ENCODE measurements at places on chromosomes 7 and 10.

- DNase-seq = no peak
Observed at GRCh38 chr7:70051726-70052125, 453.5 kb downstream of the AUTS2 start.

GRCh38 chr7:47007471-47007870, 574.4 kb downstream of the TNS3 start:
- DNase-seq = no peak

DNA sequence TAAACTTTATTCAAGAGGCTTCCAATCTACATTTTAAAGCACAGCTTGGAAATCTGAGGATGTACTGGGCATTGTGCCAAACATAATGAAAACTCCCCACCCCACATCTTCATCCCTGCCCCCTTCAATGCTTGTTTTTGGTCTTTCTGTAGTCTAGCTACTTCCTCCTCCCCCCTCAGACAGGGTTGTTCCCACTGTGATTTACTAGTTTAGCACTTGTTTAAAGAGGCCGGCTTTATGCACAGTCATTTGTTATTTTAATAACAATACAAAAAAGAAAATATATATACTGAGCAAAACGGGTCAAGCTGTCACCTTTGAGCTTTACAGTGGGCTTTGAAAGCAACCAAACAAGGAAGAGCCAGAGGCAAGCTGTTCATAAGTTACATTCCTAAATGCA, 132.6 kb downstream of the CHRM2 start:
- no peak for DNase-seq

DNA sequence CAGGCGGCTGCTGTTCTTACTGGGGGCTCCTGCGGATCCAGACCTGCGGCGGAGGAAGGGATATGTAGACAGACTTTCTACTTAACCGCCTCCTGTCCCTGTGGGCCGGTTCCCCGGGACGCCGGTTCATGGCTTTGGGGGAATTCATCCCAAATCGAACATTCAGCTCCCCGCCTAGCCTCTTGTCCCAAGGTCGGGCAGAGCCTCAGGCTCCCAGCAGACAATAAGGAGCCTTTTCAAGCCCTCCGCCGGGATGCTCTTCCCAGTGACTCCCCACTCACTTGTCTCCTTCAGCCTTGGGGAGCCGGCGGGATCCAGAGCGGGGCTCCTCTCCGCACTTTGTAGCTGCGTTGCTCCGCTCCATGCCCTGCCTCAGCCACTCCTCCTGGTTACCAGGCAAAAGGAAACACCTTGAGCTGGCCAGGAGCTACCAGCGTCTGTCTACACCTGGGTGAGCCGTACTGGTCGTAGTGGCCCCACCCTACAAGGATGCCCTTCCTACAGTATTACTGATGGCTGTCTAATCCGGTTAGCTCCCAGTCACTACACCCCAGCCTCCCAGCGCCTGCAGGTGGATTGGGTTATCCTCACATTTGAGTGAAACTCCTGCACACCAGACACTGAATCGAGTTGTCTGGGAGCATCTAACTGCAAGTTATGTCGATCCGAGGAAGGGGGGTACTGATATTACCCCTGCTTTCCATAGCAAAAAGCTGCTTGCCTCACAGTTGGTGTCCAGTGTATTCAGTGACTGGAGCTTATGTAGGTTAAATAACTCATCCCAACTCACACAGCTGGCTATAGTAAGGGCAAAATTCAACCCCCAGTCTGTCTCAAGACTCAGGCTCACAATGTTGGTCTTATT, at the start of gene C10orf95:
Gene C10orf95, minus strand, starts transcription at position 439 of the 865 bp plus-strand sequence. CDS start 450 bp downstream, outside the sequence.
- DNase-seq = no peak

DNA sequence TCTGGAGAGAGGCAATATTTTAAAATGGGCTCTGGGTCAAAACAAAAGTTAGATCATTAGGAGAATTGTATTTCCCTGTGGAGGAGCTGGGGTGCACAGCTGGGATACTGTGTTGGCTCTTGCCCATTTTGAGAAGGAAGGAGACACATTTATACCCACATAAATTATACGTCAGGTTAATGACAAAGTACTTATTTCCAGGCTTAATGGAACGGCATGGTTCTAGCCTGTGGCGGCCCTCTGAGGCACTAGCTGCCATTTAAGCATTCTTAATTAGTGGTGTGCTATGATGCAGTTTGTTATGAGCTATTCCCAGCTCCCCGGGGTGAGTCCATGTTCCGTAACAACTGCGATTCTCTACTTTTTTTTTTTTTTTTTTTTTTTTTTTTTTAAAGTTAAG, 193.5 kb downstream of the SEC23IP start:
- no peak for DNase-seq

DNA sequence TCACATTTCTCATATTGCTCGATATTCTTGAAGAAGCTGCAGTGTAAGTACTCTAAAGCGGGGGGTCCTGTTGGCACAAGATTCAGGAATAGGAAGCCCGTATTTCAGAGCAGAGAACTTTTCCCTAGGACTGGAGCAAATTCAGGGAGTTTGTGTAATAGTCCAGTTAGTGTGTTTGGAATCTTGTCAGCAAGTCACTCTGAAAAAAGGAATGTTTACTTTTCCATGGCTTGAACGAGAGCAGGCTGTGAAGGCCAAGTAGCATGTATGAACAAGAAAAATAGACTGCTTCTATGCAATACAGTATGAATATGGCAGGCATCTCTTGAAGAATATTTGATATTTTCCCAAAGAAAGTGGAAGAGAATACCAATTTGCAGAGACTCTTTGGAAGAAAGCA, 39.8 kb downstream of the CDC123 start:
- no peak for DNase-seq

DNA sequence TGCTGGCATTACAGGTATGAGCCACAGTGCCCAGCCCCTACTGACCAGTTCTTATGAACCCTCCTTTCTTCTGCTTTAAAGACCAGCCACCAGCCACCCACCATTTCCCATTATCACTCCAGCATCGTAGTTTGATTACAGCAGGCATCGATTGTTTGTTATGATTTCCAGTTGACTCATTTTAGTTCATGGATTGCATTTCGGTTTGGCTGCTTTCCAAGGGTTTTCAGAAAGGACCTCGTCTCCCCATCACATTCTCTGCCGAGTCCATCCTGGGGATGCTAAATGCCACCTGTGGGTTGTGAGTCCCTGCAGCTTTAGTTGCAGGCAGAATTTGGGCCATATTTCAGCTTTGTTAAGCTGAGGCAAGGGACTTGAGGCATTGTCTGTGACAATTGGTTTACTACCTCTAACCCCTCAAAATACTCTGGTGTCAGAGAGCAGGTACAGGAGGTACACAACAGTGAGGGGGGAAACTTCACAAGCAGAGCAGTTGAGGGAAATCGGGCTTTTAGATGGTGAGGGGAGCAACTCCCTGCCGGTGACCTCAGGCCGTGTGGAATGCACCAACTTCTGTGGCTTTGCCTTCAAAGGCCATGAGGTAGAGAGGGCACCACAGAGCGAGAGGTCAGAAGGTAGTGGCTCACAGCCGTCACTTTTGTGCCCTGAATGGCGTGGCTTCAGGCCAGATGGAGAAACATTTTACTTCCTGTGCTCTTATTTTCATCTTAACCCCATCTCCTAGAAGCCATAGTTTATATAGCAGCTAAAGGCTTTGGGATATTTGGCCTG, 203.8 kb downstream of the CCDC3 start:
- no peak for DNase-seq

- peak; percentile 18 for DNase-seq
Observed at GRCh38 chr10:120825878-120826769, 25.0 kb upstream of the WDR11 start.

DNA sequence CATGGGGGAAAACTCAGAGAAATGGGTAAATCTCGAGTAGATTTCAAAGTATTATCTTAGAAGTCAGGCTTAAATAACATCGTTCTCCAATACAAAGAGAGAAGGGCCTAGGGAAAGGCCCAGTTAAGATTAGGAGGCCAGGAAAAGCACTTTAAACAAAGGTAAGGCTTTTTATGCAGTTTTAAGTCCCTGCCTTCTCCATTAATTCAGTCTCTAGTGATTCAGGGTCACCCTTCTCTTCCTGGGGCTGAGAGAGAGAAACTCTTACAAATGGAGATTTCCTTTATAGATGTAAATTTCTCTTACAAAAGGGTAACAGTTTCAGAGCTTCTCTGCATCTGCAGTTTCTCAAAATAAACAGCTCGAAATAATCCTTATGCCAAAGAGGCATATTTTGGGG, 179.3 kb downstream of the HECW1 start:
- DNase-seq = no peak

- DNase-seq = no peak
Observed at GRCh38 chr10:58516119-58516518, 3.4 kb downstream of the BICC1 start.

- DNase-seq = no peak
Observed at GRCh38 chr7:67407392-67408071, 410.9 kb downstream of the TYW1 start.

DNA sequence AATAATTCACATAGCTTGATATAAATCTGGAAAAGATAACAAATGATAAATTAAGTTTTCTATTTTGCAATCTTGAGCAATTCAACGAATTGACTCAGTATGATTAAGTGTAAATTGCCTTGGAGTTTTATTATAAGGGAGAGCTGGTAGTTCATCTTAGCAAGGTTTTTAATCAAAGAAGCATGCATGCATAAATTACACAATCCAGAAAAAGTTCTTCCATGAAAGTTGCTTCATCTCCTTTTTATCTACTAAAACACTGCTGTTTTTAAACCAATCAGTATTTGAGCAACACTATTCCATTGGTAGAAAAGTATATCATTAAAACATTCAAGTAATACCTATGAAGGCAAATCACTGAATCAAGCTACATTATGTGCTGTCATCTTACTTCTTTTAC, 47.6 kb downstream of the POT1 start:
- no peak for DNase-seq

- no peak for DNase-seq
Observed at GRCh38 chr10:84563868-84564267, 235.5 kb downstream of the CCSER2 start.

- DNase-seq = no peak
Observed at GRCh38 chr7:16403475-16403874, 17.9 kb downstream of the CRPPA start.

DNA sequence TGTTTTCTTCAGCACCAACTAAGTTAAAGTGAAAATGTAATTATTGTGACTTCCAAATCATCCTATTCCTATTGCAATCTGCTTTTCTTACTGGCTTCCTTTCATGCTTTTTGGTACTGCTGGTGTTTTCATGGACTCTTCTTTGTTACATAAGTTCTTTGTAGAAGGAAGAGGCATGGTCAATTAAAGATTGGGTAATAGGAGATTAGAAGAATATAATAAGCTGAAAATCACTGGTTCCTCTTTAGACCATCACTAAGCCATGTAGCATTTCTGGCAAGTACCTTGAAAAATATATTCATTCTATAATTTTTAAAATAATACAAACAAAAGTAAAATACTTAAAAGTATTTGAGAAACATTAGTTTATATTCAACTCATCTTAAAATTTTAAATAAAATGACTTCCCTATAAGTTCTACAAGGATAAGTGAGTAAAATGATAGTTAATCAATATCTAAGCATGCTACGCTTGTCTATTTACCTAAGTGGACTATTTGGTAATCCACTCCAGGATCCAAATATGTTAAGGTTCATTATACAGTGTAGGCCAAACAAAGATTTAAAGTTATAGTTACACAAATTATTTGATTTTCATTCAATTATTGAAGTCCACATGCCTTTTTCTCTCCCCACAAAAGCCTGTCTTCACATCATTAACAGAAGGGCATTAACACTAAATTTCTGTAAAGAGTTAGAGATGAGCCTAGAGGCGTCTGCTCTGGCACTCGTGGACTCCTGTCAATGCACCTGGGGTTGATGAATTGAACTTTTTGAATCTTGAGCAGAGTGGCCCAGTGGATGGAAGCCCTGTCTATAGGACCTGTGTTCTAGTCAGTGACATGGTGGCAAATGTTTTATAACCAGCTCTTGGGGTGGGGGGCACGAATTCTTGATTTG, 408.1 kb downstream of the INHBA start:
- DNase-seq = peak; percentile 3

DNA sequence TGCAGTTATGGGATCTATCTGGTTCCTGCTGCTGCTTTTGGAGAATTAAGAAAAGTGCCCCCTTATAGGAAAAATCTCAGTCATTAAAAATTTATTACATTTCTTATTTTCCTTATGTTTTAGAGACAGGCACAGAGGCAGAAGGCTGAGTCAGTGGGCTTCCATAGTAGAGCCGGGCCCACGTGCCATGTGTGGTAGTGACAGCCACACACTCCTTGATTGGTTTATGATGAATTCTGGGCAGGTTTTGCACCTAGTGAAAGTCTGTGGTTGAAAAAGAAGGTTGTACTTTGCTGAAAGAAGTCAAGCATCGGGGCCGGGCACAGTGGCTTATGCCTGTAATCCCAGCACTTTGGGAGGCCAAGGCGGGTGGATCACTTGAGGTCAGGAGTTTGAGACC, 109.9 kb downstream of the FANK1 start:
- no peak for DNase-seq

DNA sequence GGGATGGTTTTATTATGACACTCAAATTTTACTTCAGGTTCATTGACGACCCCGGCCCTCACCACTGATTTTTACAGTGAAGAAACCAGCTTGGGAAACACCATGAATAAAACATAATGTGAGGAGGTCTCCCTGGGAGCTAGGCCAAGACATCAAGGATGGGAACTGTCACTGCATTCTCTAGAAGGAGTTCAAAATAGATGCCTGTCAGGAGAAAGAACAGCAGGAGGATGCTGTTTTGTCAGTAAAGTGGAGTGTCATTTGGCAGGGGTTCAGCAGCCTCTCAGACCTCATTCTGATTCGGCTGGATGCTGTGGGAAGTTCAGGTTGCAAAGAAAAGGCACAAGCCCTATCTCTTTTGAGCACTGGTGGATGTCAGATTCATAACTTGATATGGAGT, 360.3 kb upstream of the C7orf33 start:
- DNase-seq = no peak

GRCh38 chr7:2809903-2810625, 34.0 kb downstream of the GNA12 start:
- DNase-seq = no peak

- no peak for DNase-seq
Observed at GRCh38 chr10:667096-667495, 22.4 kb downstream of the DIP2C start.

GRCh38 chr7:44461387-44461786, 29.1 kb downstream of the NUDCD3 start:
- DNase-seq = no peak

GRCh38 chr10:96764425-96765060, 44.2 kb upstream of the PIK3AP1 start:
- DNase-seq = peak; percentile 14

DNA sequence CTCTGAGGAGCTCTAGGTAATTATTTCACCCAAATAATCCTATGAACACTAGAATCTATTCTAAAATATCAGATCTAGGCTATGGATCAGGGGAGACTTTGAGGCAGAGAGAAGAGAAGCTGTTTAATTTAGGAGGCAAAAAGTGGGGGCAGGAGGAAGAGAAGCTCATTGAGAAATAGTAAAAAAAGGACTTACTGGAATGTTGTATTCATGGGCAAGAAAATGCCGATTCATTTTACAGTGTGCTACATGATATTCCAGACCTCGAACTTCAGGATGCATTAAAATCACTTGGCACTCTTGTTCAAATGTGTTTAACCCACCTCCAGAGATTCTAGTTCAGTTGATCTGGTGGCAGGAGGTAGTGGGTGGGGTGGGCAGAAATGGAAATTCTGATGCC, 109.5 kb upstream of the ITGB1 start:
- no peak for DNase-seq

Measured in inflammatory macrophage treated with lipopolysaccharide for 1 hour (primary cell).